CD4-positive, alpha-beta T cell treated with Interleukin-4 for 4 hours (primary cell): ENCODE measurements at places on chromosomes 13 and 19.

GRCh38 chr13:50611117-50611781 is 232.2 kb downstream of the DLEU7 start:
- peak; percentile 30 for DNase-seq

GRCh38 chr19:4284176-4284958 is 5.3 kb downstream of the SHD start:
- no peak for DNase-seq

DNA sequence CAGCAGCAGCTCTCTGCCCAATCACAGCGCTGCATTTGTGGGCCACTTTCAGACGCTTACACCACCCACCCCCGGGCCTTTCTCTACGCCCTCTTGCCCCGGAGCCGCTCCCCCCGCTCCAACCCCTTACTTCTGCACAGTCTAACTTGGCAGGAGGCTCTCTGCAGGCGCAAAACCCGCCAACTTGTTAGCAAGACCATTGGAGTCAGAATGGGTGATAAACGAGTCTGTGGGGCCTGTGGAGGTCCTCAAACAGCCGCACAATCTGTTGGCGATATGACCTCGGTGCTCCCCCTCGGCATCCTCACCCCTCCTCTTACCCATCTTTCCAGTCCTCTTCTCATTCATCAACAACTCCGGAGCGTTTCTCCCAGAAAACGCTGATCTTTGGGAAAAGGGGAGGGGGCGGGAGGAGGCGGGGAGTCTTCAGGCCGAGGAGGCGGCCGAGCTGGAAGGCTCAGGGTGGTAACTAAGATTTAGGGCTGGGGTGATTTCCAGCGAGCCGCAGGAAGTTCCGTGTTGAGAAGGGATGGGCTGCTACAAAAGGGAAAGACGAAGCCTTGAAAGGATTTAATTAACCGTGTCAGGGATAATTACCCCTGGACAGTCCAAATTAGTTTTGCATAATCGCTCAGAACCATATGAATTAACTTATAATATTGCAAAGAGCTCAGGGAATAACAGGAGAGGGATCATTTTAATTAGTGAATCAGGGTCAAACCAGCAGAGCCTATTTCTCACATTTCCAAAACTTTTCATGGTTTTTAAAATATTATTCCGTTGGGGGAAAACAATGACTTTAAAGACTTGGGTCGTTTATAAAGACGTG is 4.1 kb downstream of the SOX21 start:
- DNase-seq, result no peak

DNA sequence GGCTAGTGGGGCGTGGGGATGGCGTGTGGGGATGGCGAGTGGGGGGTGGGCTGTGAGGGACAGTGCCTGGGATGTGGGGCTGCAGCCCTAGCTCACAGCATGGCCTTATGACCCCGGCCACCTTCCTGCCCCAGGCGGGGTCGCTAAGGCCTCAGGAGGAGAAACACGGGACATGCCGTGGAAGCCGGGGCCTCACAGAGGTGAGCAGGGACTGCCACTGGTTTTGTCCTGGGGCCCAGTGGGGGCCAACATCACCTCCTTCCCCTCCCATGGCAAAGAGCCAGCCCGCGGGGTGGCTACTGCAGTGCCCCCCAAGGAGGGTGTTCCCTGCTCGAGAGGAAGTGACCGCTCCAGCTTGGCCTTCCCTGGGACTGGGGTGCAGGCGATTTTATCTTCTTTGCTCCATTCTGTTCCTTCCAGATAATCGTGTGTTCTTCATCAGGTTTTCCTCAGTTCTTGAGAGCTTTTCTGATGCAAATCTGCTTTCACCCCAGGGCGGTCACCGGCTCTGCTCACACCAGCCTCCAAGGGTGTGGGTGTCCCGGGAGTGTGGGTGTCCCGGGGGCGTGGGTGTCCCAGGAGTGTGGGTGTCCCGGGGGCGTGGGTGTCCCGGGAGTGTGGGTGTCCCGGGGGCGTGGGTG is 1.2 kb downstream of the F7 start:
- DNase-seq, result no peak

DNA sequence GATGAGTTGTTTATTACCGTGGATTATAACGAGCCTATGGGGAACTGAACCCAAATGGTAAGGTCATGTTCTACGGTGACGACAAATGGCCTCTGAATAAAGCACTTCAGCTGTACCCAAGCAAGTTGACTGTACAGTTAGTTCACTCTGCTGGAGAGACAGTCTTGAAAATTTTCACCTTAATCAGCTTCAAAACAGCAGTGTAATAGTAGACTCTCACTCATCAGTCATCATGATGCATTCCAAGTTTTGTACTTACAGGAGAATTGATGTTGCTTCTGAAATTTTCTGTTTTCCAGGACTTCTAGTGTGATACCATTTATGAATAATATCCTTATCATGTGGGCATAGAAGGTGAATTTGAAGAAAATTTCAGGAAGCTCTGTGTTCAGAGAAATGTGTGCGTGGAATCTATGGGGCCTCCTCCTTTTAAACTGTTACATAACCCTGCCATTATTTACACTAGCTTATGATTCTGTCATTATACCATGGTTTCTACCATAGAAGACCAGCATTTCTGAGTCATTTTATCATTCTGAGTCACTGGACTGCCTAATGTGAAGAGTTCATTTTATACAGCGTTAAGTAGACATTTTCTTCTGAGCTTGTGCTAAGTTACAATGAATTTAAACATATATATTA is 96.9 kb downstream of the WDFY2 start:
- no peak for DNase-seq

DNA sequence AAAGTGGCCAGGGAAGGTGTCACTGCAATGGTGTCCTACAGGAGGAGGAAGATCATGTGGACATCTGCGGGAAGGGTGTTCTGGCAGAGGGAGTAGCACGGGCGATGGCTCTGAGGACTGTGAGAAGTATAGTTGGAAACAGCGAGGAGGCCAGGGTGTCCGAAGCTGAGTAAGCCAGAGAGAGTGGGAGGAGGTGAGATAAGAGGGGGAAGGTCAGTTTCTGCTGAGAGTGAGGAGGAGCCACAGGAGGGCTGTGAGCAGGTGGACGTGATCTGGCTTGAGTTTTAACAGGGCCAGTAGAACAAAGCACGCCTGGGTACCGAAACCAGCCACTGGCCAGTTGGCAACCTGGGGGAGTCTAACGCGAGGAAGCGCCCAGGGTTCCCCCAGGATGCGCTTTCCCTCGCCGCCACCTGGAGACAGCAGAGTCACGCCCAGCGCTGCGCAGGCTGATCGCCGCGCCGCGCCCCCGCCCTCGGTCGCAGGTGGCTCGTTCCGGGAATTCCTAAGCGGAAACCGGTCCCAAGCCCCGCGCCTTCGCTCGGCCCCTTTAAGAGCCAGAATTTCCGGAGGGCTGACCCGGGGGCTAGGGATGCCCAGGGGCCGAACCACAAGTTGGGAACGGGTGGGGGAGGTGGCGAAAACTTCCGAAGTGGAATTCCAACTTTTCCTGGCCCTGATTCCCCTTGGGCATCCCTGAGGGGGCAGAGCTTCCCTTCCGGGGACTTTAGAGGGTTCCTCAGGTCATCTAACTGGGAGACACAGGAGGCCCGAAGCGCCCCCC is 1.1 kb upstream of the LSR start:
- peak; percentile 57 for DNase-seq

DNA sequence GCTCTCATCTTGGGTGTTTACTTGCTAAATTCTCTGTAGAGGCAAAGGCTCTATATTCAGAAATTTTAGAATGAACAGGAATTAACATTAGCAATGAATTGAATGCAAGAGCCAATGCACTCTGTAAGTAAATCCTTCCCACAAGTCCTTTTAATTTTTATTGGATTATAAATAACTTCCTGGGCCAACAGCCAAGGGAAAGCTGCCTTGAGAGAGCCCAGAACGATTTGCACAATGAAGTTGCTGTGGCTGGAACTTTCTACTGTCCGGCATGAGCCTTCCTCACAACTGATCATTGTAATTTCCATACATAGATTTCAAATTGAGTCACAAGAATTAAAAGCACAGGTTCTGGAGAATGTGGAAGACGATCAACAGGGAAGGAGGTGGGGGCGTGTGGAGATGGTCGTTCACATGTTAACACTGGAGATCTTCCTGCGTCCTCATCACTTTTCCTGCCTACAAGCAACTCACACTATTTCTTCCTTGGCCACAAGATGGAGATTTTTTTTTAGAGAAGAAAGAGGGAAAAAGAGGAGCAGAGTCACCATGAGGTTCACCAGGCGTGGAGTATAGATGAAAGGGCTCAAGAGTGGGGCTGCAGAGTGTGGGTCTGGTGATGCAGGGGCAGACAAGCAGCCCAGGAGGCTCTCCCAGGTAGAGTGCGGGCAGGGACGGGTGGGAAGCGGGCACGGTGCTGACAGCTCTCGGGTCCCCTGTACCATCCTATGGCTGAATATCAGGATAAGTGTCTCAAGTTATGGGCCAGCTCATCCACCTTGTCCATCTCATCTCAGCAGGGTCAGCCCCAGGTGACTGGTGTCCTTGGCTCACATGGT is 110.7 kb downstream of the SOX1 start:
- DNase-seq, result no peak

DNA sequence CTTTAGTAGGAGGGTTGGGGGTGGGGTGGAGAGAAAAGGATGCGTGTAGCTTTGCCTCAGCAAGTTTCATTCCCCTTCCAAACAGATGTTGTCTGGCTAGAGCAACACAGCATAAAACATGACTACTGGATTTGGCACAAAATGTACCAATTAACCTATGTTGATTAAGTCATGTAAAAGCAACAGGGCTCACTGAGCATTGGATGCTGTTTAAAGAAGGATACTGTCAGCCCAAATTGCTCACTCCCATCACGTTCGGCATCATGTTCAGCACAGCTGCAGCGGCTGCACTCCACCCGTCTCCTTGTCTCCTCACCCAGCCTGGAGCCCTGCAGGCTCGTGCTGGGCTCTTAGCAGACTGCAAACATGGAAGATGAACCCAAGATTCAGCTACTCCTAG is 77.5 kb downstream of the DLEU7 start:
- no peak for DNase-seq

DNA sequence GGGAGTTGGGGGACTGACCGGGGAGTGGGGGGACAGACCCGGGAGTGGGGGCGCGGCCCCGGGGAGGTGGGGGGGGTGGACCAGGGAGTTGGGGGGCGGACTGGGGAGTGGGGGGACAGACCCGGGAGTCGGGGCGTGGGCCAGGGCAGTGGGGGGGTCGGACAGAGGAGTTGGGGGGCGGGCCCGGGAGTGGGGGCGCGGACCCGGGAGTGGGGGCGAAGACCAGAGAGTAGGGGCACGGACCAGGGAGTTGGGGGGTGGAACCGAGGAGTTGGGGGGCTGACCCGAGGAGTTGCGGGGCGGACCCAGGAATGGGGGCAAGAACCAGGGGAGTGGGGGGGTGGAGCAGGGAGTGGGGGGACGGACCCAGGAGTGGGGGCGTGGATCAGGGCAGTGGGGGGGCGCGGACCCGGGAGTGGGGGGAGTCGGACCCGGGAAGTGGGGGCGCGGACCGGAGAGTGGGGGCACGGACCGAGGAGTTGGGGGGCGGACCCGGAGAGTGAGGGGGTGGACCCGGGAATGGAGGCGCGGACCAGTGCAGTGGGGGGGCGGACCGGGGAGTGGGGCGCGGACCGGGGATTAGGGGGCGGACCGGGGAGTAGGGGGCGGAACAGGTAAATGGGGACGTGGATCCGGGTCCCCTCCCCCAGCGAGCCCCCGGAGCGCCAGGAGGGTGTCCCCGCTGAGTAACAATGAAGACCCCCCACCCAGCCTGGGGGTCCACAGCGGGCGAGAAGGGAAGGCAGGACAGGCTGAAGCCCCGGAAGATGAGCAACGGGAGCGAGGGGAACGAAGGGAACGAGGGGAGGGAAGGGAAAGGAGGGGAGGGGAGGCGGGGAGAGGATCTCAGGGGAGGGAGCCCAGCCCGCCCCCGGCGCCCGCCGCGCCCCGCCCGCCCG is 589 bp downstream of the R3HDM4 start:
- peak; percentile 35 for DNase-seq

DNA sequence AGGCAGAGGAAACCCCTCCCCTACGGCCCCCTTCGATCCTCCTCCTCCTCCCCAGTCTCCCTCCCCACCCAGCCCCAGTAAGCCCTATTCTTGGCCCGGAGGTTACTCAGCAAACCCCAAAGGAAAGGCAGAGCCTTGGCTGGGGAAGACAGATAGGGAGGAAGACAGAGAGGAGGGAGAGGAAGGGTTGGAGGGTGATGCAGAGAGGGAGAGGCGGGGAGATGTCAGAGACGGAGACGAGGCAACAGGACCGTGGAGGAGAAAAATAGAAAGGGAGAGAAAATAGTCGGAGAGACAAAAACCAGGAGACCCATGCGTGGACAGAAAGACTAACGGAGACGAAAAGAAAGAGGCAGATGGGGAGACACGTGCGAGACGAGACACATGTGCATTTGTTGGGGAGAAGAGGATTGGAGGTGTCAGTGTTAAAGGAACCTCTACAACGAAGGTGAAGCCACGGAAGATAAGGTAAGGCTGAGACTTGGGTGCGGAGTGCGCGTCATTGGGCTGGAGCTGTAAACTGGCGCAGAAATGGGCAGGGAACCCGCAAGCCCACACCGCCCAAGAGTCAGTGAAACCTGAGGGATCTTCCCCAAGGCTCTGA is 2.9 kb downstream of the TGFB1 start:
- no peak for DNase-seq

- no peak for DNase-seq
Measured at GRCh38 chr13:37886879-37887278, 17.3 kb upstream of the TRPC4 start.

DNA sequence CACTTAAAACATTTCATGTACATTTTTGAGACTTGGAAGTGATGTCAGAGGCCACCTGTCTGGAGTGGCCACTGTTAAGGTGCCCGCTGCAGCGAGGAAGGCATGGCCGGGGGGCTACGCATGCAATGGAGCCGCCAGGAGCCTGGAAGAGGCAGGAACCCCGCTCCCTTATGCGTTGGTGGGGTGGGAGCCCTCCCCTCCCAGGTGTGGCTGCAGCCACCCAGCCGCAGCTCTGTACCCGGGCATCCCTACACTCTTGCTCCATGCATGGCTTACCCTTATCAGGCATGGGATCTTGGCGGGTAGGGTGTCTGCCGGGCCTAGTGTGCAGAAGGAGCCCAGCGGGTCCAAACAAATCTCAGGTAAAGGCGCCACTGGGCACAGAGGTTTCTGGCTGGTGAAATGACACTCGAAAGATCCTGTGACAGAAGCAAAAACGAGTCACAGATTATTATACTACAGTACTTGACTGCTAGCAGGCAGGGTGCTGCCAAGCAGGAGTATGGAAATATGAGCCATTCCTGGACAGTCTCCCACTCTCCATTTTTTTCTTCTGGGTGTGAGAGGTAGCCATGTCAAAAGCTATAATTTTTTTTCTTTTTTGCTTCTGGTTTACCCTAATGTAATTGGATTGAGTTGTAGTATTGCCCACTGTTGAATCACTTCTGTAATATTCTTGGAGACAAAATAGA is 1606.3 kb upstream of the MIR17HG start:
- no peak for DNase-seq
